ENCODE measurements at places on chromosomes 1 and 21.

- no peak for DNase-seq
Observed at GRCh38 chr1:80457409-80457808, 1343.3 kb upstream of the ADGRL2 start.

- no peak for DNase-seq
Observed at GRCh38 chr1:62131093-62131725, 63.4 kb upstream of the L1TD1 start.

DNA sequence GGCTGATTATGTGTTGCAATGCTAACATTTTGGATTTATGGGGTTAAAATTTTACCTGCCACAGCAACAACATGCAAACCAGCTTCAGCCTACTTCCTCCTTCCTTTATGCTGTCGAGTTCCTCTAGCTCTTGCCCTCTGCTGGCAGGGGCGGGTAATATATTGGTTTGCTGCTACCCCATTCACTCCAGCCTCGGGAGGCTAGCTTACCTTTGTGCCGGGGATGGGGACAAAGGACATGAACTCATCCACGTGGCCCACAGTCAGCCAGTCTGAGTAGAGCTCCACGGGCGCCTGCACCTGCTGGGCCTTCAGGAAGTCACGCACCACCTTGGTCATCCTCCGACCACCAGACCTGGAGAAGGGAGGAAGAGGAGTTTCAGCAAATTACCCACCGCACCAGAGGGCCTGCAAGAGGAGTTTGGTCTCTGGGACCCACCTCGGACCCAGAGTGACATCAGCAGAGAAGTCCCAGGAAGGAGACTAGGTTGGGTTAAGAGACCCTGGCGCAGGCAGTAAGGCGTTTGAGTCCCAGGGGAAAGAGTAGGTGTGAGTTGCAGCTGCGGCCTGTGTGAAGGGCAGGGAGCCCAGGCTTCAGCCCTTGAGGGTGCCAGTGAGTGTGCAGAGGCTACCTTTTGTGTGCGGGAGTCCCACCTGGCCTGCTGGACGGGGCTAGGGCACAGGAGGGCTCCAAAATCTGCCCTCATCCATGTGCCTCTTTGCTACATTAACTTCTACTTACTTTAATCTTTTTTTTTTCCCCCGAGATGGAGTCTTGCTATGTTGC lies 21.8 kb upstream of the SDHB start:
- DNase-seq: no peak

DNA sequence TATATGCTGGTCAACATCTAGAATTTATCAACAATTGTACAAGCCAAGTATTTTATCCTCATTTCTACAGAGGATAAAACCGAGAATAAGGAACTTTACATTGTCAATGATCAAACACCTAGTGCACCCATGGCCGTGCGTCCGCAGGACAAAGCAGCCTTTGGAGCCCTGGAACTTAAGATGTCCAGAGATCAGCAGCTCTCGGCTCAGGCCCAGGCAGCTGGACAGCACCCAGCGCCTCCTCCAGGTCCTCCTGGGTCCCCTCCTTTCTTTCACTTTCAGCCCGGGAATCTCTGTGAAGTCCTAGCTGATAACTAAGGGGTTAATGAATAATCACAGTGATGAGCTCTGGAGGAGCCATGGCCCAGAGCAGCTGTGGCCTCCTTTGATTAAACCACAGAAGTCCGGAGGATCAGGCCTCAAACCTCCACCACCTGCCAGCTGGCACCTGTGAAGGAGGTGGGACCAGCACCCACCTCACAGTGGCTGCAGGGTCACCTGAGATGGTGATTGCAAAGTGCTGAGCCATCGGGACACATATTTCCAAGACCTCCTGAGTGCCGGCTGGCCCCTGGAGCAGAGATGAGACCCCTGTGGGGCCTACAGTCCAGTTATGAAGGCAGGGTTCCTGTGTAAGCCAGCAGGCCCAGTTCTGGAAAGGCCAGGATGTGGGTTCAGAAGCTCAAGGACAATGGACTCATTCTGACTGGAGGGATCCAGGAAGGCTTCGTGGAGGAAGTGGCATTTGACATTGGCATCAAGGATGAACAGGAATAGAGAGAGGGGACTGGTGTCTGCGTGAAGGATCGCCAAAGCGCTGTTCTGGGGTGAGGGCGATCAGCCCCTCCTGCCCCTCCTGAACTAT lies 11.6 kb upstream of the SAMD11 start:
- no peak for DNase-seq

DNA sequence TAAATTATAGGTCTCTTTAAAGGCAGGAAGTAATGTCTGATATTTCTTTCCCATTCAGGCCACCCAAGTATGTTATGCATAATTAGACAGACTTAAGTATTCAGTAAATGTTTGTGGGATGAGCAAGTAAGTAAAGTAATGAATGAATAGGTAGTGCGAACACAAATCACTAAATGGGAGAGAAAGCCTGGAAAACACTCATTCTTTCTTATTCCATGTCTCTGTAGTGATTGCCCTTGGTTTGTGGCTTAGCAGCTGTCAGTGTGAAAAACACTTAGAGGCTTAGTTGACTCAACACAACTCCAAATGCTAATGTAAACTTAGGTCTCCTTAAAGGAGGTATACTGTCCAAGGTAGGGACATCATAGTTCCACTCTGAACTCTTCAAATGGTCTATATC lies 182.5 kb downstream of the ZC3H11B start:
- no peak for DNase-seq

GRCh38 chr21:39924577-39925308 lies 57.5 kb downstream of the PCP4 start:
- no peak for DNase-seq

DNA sequence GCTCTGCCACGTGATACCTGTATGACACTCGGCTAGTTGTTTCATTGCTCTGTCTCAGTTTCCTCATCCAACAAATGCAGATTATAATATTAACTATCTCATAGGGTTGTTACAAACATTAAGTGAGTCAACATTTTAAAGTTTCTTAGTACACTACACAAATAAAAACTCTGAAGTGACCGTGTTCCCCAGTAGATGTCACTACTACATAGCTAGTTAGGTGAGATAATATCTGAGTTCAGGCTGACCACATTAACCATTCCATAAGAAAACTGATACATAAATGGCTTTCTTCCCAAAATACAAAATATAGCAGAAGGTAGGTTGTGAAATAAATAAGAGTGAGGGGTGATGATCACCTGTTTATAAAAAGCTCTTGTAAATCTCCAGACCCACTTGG lies 214.1 kb downstream of the NUF2 start:
- no peak for DNase-seq

DNA sequence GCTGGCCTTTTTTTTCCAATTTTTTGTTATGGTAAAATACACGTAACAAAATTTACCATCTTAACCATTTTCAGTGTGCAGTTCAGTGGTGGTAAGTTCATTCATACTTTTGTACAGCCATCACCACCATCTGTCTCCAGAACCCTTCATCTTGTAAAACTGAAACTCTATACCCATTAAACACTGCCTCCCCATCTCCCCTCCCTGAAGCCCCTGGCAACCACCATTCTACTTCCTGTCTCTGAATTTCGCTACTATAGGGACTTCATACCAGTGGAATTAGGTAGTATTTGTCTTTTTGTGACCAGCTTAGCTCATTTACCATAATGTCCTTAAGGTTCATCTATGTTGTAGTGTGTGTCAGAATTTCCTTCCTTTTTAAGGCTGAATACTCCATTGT lies 8.7 kb downstream of the PKNOX1 start:
- no peak for DNase-seq

DNA sequence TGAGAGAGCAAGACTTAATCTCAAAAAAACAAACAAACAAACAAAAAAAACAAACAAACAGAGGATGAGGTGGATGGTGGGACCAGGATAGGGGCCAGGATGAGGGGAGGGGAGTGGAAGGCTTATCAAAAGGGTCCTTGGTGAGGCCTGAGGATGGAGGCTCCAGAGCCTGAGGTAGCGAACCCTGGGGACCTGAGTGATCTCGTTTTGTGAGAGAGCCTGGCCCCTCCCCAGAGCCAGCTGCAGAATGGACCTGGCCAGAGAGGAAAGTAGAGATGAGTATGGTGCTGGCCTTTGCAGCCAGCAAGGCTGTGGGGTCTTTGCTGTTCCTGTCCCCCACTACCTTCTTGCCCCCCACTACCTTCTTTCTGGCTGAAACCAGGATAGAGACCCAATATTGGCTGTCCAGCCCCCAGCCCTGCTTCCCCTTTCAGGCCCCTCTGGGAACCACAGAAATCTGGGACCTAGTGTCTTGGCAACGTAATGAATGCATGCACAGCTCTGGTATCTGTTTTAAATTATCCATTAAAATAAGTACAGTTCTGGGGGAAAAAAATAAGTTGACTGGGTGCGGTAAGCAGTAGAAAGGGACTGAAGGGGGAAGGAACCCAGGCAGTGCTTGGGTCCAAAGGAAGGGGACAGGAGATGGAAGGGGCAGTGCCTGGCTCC lies 1.1 kb upstream of the LMNA start:
- DNase-seq: no peak
